ENCODE measurements at places on chromosomes 4 and X.
A peak's percentile ranks its signal among the peaks of the same experiment; 100 is the strongest.

- no peak for DNase-seq
Measured at GRCh38 chr4:91116861-91117260, 989.7 kb downstream of the CCSER1 start.

GRCh38 chr4:163544407-163545038 is 50.0 kb downstream of the TMA16 start:
- DNase-seq, result peak; percentile 19

DNA sequence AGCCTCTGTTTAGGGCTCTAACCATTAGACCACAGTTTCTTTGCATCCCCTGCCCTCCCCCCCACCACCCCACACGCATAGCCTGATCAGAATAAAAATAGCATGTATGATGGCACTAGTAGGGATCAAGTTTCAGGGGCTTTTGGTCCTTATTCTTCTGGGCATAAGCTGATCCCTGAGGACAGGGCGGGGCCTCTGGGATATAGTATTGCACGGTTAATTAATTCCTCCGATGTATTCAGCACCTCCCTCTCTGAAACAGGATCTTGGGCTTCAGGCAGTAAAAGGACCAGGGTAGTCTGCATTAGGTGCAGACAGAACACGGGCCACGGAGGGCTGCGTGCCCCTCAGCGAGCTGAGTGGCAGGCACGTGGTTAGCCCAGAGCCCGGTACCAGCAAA is 57.1 kb downstream of the ELF4 start:
- no peak for DNase-seq

DNA sequence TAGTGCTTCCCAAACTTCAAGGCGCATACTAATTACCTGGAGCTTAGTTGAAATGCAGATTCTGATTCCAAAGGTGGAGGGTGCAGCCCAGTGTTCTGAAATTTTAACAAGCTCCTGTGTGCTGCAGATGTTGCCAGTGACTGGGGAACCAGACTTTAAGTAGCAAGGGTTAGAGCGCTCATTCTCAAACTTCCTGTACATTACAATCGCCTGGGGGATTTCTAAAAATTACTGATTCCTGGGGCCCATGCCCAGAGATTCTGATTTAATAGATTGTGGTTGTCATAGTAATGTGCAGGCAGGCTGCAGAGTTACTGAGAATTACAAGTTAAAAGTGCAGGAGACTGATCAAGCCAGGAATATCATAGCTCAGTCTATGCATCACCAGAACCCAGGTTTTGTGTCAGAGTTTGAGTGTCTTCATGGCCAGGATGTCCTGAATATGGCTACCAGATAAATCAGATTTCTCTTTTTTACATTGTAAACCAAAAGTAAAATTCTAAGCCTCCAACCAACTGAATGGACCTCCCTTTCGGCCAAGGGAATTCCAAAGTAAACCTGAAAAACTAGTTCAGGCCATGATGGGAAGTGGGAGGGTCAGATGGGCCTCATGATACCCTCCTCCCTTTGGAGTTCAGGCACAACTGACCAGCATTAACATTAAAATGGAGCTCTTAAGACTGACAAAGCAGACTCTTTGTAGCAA is 121.6 kb downstream of the ATXN3L start:
- DNase-seq, result no peak

DNA sequence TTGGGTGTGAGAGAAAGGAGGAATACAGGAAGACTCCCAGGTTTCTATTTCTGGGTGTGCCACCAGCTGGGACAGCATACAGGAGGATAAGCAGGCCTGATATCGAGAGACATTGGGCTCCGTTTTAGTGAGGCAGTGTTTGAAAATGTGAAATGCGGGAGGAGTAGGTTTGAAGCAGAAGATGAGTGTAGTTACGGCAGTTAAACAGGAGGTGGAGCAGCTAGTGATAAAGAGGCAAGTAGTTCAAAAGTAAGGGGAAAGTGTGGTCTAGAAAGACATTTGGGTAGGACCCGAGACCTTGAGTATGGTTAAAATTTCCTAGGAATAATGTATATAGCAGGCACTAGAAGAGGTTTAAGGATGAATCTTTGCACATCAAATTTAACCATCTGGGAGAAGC is 42.4 kb downstream of the DCUN1D4 start:
- DNase-seq, result no peak

- no peak for DNase-seq
Measured at GRCh38 chr4:849478-850175, 23.7 kb upstream of the CPLX1 start.

GRCh38 chr4:105607876-105608275 is 55.5 kb downstream of the ARHGEF38 start:
- no peak for DNase-seq

DNA sequence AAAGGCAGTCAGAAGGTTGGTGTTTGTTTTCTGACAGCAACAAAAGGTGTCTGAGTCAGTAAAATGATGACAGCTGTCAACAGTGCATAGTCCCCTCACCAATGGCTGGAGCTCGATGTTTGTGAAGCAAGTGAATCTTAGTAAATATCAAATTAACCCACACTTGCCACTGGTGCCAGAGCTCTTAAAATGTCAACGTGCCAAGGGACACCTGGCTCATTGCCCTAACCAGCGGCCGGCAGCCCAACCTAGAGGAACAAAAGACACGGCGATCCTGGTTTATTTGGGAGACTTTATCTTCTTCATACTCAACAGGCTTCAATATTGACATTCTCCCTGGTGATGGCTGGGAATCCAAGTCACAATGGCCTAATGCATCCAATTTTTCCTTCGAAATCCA is 143.4 kb downstream of the CPEB2 start:
- no peak for DNase-seq

DNA sequence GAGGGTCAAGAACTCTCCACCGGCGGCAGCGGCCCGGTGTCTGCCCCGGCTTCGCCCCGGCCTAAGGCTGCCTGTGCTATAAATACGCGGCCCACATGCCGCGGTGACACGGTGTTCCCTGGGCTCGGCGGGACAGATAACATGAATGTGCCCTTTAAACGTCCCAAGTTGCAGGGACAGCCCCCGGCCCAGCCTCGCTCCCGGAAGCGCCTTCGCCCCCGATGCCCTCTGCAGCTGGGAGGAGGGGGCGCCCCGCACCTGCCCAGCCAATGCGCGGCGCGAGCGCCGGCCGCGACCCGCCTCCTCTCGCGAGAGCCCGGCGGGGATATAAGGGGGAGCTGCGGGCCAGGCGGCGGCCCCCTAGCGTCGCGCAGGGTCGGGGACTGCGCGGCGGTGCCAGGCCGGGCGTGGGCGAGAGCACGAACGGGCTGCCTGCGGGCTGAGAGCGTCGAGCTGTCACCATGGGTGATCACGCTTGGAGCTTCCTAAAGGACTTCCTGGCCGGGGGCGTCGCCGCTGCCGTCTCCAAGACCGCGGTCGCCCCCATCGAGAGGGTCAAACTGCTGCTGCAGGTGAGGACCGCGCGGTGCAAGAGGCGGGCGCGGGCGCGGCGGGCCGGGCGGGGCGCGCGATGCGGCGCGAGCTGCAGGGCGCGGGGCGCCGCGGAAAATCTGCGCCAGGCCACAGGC is at the start of gene SLC25A4:
TSS of gene SLC25A4 (plus strand) at position 355 of the 689 bp plus-strand sequence. CDS start at position 462, 107 bp downstream.
- peak; percentile 70 for DNase-seq

- no peak for DNase-seq
Measured at GRCh38 chr4:106587558-106587957, 219.0 kb upstream of the GIMD1 start.

DNA sequence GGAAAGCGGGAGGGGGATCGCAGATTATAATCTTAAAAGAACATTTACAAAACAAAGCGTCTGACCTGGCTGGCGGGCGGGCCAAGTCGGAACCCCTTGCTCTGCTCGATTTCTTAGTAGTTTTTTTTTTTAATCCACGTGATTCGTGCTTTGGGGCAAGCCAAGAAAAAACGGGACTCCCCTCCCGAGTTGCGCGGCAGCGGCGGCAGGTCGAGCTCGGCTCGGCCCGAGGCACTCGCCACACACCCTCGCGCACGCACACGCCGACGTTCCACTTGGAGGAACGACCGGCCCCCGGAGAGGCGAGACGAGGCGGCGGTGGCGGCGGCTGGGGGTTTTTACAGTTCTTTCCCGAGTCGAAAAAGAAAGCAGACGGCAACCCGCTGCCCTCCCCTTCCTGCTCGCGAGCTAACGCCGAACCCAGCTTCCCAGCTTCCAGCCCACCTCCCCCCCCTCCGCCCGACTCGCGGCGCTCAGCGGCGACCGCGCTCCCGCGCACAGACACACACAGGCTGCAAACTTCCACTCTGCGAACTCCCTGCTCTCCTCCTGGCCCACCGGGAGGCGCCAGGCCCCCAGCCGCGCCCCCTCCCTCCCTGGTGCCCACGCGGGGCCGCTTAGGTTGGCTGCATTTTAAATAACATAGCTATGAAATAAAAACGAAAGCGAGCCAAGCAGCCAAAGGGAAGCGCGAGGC is 1.2 kb downstream of the BCOR start:
- DNase-seq, result peak; percentile 66

- no peak for DNase-seq
Measured at GRCh38 chr4:6362896-6363295, 93.2 kb downstream of the WFS1 start.

GRCh38 chr4:181127171-181127570 is 1116.0 kb upstream of the TENM3 start:
- DNase-seq, result no peak

DNA sequence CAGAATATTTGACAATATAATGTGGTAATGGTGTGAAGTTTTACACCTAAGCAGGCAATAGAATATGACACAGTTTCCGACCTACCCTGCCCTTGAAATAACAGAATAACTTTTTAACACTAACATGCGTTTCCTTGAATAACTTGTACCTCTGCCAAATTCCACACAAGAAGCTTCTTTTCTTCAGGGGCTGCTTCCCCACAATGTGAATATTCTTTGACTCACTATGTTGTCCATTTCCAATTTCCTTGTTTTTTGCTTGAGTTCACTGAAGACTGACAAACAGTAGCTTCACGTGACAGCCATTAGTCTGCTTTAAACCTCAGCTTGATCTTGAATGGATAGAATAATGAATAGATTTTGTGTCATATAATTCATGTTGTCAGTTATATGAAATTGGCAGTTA is 14.3 kb downstream of the SHROOM3 start:
- DNase-seq, result no peak

DNA sequence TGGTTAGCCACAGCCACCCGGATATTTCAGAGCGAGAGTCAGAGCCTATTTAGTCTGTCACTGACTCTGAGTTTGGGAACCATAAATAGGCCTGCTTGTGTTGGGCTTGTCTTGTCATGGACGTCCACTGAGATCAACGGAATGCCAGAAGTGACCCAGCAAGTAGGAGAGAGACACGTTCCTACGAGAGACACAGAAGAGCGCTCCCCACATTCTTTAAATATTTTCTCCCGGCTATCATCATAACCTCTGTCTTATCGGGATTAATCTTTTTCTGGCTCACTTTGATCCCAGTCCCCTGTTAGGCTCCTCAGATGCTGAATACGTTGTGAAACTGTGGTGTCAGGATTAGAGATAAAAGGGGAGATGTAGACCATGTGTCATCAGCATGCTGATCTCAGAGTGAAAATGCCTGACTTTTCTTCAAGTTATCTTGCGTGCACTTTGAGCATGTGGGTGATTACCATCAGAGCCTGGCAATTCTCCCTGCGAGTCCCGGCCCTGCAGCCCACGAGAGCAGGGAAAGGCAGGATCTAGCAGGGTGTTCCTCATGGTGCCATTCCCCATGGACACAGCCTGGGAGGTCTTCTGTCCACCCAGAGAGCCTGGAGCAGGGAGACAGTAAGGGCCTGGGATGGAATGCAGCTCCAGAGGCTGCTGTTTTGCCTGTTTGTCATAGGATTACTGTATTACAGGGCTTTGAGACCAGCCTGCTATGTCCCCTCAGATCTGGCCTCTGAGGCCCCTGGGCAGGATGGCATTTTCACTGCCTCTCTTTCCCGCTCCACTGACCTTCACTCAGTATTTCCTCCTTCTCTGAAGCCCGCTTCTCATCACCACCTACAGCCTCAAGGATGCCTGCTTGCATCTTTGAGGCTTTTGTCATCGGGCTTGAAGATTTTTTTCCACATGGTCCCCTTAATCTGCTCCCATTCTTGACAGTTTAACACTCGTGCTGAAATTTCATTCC is 2.8 kb upstream of the TENM3 start:
- no peak for DNase-seq

- no peak for DNase-seq
Measured at GRCh38 chr4:20944451-20944850, 244.2 kb downstream of the PACRGL start.

Data from effector memory CD4-positive, alpha-beta T cell (primary cell).